ENCODE measurements at places on chromosomes 5 and 9.

DNA sequence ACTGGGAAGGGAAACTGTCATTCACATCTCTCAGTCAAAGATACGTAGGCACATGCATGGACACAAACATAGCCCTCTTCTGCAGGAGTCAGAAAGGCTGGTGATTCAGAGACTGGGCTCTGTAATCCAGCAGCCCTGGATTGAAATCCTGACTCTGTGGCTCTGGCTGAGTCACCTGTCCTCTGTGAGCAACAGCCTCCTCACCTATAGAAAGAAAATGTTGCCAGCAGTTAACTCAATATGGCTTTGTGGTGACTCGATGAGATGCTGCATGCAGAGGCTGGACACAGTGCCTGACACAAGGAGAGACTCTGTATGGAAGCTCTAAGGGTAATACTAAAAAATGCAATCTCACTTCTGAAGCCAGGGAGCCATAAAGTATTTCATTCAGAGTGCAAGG is 23.9 kb upstream of the CDKN2AIPNL start:
- DNase-seq, result no peak

DNA sequence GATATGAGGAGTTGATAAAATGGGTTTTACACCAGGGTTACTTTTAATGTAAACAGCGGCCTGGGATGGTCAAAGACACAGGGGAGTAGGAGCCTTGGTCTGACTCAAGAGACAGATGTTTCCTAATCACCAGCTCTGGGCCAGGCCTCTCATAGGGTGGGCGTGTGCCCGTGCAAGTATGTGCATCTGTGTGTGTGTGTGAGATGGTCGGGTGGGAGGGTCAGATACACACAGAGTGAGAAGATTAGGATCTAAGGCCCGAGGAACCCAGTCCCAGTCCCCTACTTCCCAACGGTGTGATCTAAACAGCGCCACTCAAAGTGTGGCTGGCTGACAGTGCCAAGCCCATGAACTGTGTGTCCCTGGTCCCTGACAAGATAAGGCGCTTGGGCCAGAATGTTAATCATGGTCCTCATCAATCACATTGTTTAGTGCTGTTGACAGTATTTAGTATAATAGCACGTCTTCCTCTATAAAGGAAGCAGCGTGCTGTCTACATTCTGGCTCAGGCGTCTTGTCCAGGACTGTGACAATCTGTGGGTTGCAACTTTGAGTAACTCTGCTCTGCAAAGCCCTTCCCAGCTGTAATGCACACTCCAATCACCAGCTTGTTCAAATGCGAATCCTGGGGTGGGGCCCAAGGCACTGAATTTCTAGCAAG is 173.7 kb downstream of the DAB2IP start:
- no peak for DNase-seq

DNA sequence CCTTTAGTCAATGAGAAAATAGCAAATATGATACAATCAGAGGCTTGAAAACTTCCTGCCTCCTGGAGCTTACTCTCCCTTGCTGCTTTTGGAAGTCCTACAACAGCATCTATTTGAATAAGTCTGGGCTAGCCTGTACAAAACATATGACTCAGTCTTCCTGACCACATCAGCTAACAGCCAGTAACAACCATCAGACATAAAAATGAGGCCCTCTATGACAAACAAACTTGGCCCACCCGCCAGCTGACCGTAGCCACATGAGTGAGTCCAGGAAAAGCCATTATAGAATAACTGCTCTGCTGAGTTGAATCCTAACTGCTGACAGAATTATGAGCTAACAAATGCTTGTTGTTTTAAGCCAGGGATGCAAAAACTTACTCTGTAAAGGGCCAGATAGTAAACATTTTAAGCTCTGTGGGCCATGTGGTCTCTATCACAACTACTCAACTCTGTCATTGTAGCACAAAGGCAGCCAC is 347.6 kb downstream of the PTPRD start:
- DNase-seq, result no peak

- DNase-seq, result no peak
Observed at GRCh38 chr9:96327694-96328352, 25.8 kb upstream of the HSD17B3 start.

Measured in GM12864 (cell line).